Inflammatory macrophage treated with lipopolysaccharide for 4 hours (primary cell): ENCODE measurements at places on chromosomes 16 and 17.
A peak's percentile ranks its signal among the peaks of the same experiment; 100 is the strongest.

- DNase-seq, result no peak
These were observed 100.0 kb downstream of the ZNF423 start for GRCh38 chr16:49755716-49756505.

- DNase-seq, result no peak
These were observed 12.2 kb upstream of the PPP1R27 start for GRCh38 chr17:81846743-81847689.

DNA sequence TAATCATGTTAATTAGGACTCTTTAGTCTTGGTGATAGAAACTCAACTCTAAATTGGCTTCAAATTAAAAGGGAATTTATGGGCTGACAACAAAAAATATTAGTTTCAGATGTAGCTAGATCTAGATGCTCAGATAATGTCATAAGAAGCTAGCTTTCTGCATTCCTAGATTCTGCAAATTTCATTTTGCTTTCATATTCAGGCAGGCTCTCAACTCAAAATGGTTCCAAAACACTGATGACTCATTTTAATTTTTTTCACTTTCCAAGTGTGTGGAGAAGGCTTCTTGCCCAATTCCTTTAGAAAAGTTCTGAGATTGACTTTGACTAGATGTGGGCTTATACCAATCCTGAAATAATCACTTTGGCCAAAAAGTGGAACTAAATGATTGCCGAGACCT is 236.7 kb upstream of the GOT2 start:
- peak; percentile 87 for DNase-seq

DNA sequence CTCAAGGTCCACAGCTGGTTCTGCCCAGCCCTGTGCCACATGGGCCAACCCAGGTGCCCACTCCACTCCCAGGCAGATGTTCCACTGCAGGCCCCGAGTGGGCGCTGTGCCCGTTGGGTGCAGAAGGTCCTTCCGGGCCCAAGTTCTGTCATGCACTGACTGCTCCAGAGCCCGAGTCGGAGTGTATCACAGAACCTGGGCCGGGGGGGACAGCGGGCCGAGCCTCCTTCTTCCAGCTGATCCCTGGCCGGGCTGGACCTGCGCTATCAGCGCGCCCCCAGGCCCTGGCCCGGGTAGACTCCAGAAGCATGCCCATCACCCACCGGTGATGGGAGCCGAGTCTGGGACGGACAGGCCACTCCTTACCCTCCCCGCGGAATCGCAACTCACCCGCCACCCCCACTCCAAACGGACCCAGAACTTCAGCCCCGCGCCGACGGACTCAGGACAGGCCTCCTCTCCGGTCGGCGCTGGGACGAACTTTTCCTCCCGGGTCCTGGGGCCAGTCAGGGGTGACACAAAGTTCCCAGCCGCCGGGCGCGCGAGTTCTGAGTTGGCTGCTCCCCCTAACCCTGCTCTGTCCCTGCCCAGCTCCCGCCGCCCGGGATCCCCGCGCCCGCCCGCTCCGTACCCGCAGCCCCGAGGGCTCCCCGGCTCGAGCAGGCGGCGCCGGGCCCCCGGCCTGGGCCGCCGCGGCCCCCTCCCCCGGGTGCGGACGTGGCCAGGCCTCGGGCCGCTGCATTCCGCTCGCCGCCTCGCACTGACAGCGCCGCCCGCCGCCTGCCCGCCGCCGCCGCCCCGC is at the start of gene COPZ2:
COPZ2 (minus strand) TSS at position 762 of the 802 bp plus-strand sequence; CDS start at position 742, 20 bp downstream.
- DNase-seq, result peak; percentile 54
